Fibroblast of skin of right quadriceps (primary cell): ENCODE measurements at places on chromosomes 2 and 18.

DNA sequence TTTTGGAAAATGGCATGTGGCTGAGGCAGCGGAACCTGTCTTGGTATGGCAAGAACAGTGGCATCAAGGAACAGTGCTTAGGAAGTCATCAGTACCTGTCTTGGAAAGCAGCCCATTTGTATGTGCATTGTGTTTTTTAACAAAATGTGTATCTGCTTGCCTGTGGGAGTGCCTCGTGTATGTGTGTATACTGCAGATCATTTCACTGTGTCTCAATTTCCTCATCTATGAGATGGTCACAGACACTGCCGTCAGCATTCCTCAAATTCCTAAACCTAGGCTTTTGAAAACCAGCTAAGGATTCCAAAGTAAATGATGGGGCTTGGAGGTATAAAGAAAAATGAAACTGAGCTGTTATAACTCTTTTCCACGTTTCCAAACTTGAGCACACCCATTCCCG is 441.3 kb downstream of the RND3 start:
- DNase-seq = peak; percentile 70

DNA sequence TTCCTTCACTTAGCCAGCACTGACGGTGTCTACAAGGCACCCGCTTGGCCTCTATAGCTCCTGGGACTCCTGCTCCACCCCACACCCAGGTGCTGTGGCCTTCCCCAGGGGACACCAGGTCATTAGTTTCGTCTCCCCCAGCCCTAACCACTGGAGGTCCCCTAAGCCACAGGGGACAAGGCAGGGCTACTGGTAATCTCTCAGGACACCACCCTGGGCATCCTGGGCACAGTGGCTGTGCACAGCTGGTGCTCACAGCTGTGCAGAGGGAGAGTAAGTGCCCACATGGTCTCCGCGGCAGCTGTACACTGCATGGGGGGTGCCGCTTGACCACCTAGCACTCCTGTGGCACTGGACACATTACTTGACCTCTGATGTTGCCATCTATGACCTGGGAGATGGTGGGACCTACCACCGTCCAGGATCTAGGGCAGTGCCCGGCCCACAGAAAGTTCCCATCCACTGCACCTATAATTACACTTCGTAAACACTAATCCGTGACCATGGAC is 134.0 kb downstream of the HDAC4 start:
- DNase-seq = no peak

- peak; percentile 73 for DNase-seq
These were observed 4.9 kb upstream of the ZC3H8 start for GRCh38 chr2:112259509-112260294.

GRCh38 chr2:44655401-44655864 is 286.1 kb upstream of the SIX3 start:
- DNase-seq = no peak

DNA sequence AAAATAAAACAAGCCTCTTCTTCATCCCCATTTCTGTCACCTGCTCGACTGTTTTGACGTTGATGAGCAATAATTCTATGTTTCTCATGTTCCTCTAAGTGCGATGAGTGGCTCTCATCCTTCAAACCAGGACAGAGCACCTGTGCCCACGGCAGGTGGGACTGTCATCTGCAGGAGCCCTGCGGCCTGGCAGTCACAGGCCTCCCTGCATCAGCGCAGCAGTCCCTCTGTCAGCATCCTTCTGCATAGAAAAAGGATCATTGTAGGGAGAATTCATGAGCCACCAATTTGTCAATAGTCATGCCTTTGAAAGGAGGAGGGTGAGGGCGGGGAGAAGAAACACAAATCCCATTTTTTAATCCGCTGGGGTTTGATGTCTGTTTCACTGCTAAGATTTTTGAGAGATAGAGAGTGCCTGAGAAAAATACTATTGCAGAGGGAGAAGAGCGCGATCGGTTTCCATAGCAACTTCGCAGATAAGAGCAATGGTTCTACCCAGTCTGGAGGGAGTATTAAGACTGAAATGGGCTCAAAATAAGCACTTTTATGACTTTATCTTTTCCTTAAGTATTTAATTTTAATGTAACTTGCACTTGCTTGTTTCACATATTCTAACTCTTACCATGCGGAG is 234.3 kb upstream of the NCKAP5 start:
- no peak for DNase-seq

DNA sequence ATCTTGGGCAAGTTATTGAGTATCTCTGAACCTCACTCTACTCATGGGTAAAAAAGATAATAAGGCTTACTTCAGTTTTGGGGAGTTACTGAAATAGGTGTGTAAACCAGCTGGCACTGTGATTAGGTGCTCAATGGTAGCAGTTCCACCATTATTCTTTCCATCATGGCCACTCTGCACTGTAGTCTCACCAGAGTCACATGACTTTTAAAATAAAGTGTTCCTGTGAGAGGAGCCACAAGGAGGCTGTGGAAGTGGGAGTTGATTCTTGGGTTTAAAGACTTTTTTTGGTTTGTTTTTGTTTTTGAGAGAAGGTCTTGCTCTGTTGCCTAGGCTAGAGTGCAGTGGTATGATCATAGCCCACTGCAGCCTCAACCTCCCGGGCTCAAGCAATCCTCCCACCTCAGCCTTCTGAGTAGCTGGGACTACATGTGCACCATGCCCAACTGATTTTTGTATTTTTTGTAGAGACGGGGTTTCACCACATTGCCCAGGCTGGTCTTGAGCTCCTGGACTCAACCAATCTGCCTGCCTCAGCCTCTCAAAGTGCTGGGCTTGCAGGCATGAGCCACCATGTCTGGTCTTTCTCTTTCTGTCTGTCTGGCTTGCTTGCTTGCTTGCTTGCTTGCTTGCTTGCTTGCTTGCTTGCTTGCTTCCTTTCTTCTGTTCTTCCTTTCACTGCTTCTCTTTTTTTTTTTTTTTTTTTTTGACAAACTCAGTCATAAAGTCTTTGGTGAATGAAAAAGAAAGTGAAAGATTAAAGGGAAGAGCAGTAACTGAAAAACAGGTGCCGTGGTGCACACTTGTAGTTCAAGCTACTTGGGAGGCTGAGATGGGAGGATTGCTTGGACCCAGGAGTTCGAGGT is 21.2 kb upstream of the ACVR1 start:
- DNase-seq = no peak
